ENCODE measurements at places on chromosomes 12 and 14.

- DNase-seq: no peak
These were observed 32.5 kb upstream of the DUSP6 start for GRCh38 chr12:89384807-89385206.

DNA sequence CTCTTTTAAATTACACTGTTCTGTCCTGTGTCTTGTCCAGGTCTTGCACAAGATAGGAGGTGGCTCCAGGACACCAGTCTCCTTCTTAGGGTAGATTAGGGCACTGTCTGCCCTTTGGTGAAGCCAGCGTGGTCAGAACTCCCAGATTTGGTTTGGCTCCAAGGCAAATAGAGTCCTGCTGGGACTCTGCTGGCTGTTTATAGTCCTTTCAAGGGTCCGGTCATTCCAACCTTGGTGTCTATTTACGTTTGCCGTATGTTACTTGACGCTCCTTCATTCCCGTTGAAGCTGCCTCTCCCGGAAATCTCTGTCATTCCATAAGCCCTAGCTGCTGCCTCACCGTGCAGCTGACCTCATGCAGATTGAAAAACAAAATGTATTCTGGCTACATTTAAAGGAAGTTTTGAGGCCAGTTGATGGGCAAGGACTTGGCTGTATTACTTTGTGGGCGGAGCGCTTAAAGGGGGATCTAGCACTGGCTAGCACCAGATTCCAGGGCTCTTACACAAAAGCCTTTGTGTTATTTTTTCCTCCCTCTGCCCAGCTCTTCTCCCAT lies 180.6 kb downstream of the AKAP6 start:
- no peak for DNase-seq

GRCh38 chr12:94128280-94128679 lies 20.1 kb upstream of the PLXNC1 start:
- no peak for DNase-seq

DNA sequence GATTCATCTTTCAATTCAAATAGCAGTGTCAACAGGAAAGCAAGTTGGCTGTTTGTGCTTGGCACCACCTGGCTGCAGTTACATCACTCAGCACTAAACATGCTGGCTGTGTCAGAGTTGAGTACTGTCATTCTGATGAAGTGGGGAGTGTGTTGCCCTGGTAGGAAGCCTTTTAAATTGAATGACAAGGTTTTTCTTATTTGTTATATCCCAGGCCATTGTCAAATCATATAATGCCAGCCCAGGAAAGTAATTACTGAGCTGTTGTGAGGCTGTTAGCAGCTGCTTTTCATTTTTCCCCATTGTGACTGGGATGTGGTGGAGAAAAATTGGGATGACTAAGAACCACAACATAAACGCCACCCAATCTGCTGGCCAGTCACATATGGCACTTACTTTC lies 106.5 kb upstream of the PRKD1 start:
- no peak for DNase-seq

GRCh38 chr12:16608946-16609539 lies 3.1 kb upstream of the LMO3 start:
- DNase-seq: no peak

- no peak for DNase-seq
These were observed 63.4 kb downstream of the GALNT4 start for GRCh38 chr12:89461190-89461589.

DNA sequence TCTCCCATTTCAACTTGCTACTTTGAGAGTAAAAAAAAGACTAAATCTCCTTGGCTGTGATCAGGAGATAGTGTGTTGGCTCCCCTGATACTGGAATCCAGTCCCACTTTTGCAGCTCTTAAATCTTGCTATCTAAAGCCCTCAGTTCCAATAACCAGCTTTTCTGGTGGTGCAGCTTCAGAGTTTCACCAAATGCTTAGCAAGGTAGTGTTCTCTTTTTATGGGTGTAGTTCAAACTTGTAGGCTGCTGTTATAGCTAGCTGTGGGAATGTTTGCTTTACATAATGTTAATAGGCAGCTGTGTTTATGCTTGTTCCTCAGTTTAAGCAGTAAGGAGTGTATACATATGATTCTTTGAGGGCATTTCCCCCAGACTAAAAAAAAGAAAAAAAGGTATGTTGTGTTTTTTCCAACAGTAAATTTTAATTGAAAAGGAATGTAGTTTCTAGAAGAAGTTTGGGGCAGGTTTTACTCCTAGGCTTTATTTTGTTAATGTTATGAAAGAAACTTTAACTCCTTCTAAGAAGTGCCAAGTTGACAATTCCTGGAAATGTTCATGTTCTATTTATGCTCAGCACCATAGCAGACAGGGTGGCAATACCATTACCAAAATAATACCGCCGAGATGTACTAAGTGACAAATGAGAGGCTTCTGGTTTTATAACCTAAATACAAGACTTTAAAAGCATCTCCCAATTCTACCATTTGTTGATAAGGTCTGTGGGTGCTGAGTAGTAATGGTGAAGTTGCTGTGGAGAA lies 12.1 kb downstream of the CRADD start:
- peak; percentile 33 for DNase-seq

Data from NCI-H526 treated with DMSO at 0.1 percent for 48 hours (cell line).